ENCODE measurements at places on chromosomes 1 and 21.

DNA sequence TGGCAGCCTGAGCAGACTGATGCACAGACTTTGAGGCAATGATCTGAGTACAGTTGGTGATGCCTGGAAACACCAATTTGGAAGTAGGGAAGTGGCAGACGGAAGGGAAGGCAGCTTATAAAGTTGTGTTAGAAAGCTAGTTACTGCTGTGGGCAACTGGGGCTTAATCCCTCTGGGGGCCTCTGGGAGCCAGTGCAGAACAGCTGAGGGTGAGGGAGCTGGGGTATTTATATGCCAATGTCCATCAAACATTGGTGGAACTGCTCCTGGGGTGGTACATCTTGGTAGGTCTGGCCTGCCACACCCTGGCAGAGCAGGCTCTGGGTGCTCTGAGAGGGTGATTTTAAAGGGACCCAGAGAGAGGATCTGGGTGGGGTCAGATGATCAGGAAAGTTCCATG lies 28.1 kb downstream of the TNFRSF8 start:
- DNase-seq, result no peak

- no peak for DNase-seq
Observed at GRCh38 chr1:175873290-175873935, 130.0 kb upstream of the TNR start.

DNA sequence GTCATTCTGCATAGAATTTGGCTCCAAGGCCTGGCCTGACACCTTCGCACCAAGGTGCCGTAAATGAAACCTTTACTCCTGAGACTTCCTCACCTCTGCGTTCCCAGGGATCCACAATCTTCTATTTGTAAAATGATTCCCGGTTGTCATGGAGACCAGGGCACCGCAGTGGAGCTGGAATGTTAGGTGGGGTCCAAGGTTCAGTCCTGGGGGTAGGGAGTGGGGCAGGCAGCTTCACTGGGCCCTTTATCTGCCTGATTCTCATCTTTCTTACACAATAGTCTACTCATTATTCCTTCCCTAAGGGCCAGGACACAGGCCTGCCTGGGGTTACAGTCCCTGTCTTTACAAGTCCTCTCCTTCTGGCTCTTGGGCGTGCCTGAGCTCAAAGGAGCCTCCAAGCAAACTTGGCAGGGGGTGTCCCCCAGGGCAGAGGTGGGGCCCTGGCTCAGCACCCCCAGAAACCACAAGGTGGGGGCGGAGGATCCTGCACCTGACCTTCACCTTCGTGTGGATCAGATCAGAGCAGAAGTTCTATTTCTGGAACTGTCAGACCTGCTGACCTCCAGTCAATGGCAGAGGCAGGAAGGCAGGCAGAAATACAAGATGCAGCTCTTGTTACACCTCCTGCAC lies 51.1 kb downstream of the RIPK4 start:
- no peak for DNase-seq

GRCh38 chr1:43622901-43623780 lies 26.8 kb upstream of the KDM4A start:
- no peak for DNase-seq

DNA sequence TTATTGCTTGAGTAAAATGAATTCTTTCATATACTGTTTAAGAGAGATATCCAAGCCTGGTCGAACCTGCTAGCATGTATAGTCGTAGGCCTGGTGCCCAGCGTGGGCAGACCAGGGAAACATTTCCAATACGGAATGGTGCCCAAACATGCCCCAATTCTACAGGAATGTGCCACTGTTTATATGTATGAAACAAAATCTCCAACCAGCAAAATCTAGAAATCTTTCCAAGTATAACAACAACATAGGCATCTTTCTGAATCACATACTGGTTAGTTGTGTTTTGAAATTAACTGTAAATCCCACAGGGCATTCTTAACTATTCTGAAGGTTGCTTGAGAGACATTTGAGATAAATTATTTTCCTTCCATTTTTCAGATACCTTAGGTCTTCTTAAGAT lies 17.0 kb upstream of the ABCD3 start:
- DNase-seq, result no peak

DNA sequence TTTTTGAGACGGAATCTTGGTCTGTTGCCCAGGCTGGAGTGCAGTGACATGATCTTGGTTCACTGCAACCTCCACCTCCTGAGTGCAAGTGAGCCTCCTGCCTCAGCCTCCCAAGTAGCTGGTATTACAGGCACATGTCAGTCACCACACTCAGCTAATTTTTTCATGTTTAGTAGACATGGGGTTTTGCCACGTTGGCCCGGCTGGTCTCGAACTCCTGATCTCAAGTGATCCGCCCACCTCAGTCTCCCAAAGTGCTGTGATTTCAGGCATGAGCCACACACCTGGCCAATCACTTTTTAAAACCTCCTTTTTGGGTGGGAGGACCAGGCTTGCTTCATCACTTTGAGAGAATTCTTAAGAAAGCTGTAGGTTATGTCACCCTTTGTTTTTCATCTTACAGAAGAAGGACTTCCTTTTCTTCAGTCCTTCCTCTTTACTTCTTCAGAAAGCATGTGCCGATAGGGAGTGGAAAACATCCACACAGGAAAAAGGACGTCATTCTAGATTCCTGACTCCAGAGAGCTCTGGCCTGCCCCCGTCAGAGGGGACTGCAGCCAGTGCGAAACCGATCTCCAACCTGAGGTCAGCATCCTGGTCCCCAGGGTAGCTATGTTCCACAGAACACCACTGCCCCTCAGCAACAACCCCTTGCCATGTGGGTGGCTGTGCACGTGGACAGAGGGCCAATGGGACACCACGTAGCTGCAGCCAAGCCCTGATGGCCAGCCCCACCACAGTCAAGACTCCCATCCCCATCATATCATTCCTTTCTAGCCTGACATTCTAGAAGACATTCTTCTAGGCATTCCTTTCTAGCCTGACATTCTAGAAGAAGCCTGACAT lies 21.9 kb downstream of the NCF2 start:
- DNase-seq, result no peak

GRCh38 chr1:158203693-158204457 lies 23.2 kb downstream of the CD1D start:
- peak; percentile 47 for DNase-seq

GRCh38 chr1:156367383-156368156 lies 1.4 kb upstream of the RHBG start:
- DNase-seq, result no peak

GRCh38 chr1:40057310-40058030 lies 16.9 kb downstream of the CAP1 start:
- DNase-seq, result no peak

DNA sequence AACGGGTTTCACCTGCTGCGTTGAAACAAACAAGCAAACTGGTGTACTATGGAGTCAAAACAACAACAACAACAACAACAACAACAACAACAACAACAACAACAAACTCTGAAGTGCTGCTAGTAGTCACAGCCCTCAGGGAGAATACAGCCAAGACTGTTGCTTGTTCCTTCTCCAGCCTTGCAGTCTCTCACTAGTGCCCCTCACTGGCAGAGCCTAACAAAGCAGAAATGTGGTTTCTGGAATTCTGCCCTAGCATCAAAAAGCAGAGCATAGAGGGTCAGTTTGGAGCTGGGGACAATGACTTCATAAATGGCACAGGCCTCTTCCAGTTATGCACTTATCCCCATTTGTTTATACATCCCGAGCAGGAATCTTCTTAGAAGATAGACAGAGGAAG lies 187.4 kb downstream of the KCNK2 start:
- DNase-seq, result no peak

- DNase-seq, result no peak
Observed at GRCh38 chr1:61058483-61059245, 23.7 kb upstream of the NFIA start.

DNA sequence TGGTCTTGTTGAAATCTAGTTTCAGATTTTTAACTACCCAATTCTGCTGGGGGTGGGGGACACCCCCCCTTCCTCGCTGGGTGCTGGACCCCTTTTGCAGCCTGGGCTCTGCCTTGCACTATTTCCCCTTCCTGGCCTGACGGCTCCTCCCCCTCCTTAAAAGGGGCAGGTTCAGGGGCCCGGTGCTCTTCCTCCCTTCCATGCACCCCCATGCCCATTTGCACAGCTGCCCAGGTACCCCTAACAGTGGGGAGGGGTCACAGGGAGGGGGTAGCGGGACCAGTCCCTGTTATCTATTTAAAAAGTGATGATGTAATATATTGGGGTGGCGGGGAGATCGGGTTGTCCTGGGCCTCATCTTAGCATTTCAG lies 15.3 kb downstream of the ZBTB7B start:
- DNase-seq, result no peak

- no peak for DNase-seq
Observed at GRCh38 chr1:241722947-241723346, 70.9 kb downstream of the WDR64 start.

DNA sequence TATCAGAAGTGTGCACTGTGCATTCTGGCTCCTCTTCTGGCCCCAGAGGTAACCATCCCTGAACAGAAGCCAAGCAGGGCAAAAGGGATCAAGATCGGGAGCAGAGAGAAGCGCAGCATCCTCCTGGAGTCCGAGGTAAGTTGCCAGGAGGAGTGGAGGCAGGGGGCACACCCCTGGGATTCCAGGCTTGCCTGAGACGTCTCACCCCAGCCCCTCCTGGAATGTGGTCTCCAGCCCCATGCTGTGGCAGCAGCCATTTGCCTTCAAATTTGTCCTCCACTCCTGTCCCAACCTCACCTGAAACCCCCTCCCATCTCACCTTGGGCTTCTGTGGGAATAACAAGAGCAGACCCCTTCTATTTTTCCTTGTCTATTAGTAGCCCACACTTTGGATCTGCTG lies 10.1 kb downstream of the LRRC71 start:
- no peak for DNase-seq

- peak; percentile 62 for DNase-seq
Observed at GRCh38 chr21:42524341-42525028, 10.8 kb downstream of the SLC37A1 start.

GRCh38 chr1:40133312-40133665 lies 27.9 kb upstream of the RLF start:
- no peak for DNase-seq

DNA sequence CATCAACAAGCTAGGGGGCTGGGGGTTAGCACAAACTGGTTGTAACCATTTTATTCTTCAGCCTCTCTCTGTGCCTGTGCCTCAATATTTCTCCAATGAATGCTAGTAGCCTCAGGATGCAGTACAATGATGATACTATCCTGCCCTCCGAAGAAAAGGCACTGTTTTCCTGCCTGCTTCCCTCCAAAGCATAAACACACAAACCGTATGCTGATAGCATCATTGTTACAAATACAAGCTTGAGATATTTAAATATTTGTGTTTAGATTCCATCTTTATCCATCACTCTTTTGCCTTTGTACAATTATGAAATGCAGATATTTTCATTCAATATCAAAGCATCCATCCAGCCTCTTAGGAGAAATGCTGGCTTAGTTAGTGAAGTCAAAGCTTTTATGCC lies 404.8 kb downstream of the DUSP10 start:
- no peak for DNase-seq

GRCh38 chr1:62712336-62713243 lies 24.4 kb upstream of the DOCK7 start:
- no peak for DNase-seq

DNA sequence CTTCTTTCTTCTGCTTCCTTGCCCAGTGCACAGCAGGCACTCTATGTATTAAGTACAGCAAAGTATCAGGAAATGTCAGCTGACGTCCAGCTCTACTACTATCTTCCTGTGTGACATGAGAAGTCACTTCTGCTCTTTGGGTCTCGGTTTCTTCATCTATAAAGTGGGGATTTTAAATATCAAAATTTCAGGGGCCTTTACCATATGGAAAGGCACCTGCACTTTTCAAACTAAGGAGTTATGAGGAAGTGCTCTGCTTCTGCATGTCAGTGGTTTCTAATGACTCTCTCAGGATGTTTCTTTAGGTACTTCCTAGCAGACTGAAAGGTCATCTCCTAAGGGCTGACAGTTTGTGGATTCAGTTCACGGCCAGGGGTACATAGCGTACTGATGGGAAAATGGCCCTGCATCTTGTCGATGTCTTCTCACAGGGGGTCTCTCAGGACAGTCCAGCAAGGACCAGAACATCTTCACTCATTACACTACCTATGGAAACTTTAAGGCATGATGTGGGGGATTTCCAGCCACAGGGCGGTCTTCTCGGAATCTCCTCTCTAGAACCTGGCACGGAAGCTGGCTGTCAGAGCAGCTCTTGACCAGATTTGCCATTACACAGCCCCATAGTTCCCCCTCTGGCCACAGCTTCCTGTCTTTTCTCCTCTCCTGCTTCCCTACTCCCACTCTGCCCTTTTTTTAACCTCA lies 42.0 kb upstream of the MTF1 start:
- no peak for DNase-seq

DNA sequence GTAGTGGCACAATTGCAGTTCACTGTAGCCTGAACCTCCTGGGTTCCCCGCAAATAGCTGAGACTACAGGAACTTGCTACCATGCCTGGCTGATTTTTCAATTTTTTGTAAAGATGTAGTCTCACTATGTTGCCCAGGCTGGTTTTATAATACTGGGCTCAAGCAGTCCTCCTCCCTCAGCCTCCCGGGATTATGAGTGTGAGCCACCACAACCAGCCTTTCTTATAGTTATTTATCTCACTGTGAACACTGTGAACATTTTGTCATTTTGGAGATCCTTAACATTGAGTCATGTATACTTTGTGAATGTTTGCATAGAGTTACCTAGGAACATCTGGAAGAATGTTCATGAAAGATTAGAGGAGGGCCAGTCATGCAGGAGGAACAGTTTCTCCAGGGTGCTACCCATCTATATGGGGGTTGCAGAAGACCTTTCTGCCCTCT lies 127.1 kb upstream of the CACYBP start:
- no peak for DNase-seq

Data from CD4-positive, alpha-beta T cell treated with Interleukin-4 for 4 hours (primary cell).